ENCODE measurements at places on chromosomes 1 and 21. TPM values are rescaled to one million over a fixed set of nuclear protein-coding genes. Genes with fewer than 3 reads are reported as not detected.

Gene KIRREL1
- total RNA-seq = 0.11 TPM

Gene LCE1C
- total RNA-seq = not detected

DNA sequence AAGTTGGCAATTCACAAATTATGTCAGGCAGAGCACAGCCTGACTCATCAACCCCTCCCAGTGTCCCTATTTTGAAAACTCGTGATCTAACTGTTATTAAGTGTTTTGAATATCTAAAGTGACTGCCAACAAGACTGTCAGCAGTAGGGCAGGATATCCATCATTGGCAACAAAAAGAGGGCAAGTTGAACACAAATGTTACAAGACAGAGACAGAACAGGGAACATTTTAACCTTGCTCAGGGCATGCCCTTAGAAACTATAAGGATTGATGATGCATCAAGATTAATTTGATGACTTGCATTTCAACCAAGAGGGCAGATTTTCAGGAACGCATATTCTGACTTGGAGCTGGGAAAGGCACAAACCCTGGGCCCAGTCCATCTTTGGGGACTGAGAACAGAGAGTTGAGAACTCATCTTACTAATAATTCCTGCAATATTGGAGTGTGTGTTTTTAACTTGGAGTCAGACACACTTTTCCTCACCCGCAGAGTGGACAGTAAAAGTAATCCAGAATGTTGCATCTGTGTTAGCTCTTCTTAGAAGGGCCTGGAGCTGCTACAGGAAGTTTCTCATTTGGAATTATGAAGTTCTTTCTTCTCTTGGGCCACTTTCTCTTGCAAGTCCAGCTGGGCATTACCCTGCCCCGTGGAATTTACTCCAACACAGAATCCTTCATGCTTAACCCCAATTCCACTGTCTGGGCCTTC lies 317.2 kb downstream of the LTN1 start:
- no peak overlapping the region for H3K4me3 ChIP-seq
- DNase-seq = no peak
- H3K4me1 ChIP-seq = no peaks in the 10 kb centered on the region
- H3K36me3 ChIP-seq = peaks cover 2% of the 10 kb centered on the region

Gene AGT
- total RNA-seq = not detected

Gene MPZ
- total RNA-seq = 3.3 TPM

DNA sequence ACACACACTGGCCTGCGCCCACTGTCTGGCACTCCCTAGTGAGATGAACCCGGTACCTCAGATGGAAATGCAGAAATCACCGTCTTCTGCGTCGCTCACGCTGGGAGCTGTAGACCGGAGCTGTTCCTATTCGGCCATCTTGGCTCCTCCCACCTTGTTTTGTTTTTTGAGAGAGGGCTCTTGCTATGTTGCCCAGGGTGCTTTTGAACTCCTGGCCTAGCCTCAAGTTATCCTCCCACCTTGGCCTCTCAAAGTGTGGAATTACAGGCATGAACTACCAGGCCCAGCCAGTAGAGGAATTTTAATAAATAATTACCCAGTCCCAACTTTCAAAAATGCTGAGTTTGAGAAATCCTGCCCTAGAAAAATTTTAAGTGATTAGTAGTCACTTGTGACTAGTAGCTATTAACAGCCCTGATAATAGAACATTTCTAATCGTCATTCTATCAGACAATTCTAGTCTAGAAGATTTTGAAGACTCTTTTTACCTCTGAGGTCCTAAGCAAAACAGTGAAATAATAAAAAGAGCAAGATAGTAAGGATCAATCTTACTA lies 30.9 kb upstream of the SLC35D1 start:
- H3K27ac ChIP-seq = no peak overlapping the region
- no peaks in the 10 kb centered on the region for H3K27me3 ChIP-seq
- no peak for DNase-seq
- no peaks in the 10 kb centered on the region for H3K36me3 ChIP-seq
- H3K4me1 ChIP-seq = no peaks in the 10 kb centered on the region
- H3K4me3 ChIP-seq = no peak overlapping the region

GRCh38 chr1:202540448-202540847 lies 169.8 kb downstream of the SYT2 start:
- no peak overlapping the region for H3K27ac ChIP-seq
- no peak overlapping the region for H3K4me3 ChIP-seq
- no peaks in the 10 kb centered on the region for H3K36me3 ChIP-seq
- no peak for DNase-seq
- no peaks in the 10 kb centered on the region for H3K27me3 ChIP-seq

DNA sequence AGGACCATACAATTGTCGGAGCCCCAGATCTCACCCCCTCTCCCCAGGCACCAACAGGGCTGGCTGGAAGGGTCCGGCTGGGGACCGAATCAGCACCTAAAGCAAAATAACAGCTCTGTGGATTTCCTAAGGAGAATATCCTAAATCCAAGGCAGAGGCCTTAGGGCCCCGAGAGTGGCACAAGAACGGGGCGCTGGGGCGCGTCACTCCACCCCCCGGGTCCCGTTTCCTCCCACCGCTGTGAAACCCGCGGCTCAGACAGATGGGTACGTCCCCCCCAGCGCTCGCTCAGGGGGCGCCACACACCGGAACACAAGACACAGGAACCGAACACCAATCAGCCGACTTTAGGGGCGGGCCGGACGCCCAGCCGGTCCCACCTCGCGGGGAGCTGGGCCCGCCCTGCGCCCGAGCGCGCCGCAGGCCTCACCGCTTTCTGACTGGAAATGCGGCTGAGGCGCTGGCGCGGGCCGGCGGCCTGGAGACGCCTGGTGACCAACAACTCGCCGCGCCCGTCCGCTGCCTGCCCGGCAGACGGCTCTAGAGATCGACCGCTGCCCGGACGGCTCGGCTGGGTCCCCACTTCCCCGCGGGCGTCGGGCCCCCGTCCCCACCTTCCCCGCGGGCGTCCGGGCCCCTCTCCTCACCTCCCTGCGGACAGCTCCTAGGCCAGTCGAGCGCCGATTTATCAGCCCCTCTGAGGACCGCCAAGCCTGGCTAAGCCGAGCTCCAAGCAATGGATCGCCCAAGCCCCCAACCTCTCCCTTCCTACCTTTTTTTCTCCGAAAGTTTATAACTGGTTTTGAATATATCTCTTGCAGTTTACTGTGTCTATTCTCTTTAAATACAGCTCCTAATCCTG lies at the start of gene HFM1:
HFM1 (minus strand) TSS at position 687 of the 862 bp plus-strand sequence. CDS start 3,755 bp downstream, outside the sequence.
- H3K27ac ChIP-seq = no peak within 1 kb of the TSS
- DNase-seq = peak; percentile 82
- peak within 1 kb of the TSS; percentile 61 for H3K4me3 ChIP-seq
- no peaks in the 10 kb centered on the region for H3K36me3 ChIP-seq

Gene DNAJC28
- total RNA-seq = 0.56 TPM

Data from activated CD8-positive, alpha-beta T cell treated with anti-CD3 and anti-CD28 coated beads for 36 hours (primary cell).